SIG-M5 (cell line): ENCODE measurements at places on chromosomes 12 and 14.

DNA sequence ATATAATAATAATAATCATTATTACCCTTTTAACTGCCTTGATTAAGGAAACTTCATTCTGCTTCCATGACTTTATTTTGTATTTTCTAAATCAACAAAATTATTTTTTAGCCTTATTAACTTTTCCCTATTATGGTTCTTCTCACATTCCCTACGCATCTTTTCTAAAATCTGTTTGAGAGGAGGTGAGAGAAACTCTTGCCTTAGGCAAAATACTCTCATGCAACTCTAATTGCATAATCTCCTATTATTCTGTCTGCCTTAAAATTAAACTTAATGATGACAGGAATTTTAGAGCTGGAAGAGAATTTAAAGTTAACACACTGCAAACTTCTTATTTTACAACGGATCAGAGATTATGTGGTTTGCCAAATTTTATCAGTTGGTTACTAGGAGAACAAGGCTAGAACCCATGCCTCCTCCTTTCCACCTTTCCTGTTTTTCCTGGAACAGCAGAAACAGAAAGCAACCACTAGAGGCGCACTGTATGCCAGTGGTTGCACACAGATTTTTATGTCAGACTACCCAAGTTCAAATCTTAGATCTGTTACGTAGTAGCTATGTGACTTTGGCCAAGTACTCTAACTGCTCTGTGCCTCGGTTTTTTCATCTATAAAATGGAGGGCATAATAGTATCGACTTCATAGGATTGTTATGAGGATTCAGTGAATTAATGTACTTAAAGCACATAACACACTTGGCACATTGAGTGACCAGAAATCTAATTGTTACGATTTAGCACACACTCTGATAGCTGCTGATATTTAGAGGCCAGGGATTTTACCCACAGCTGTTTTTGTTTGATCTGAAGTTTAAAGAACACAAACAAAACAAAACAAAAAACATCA lies 4.3 kb upstream of the BRMS1L start:
- DNase-seq, result no peak

DNA sequence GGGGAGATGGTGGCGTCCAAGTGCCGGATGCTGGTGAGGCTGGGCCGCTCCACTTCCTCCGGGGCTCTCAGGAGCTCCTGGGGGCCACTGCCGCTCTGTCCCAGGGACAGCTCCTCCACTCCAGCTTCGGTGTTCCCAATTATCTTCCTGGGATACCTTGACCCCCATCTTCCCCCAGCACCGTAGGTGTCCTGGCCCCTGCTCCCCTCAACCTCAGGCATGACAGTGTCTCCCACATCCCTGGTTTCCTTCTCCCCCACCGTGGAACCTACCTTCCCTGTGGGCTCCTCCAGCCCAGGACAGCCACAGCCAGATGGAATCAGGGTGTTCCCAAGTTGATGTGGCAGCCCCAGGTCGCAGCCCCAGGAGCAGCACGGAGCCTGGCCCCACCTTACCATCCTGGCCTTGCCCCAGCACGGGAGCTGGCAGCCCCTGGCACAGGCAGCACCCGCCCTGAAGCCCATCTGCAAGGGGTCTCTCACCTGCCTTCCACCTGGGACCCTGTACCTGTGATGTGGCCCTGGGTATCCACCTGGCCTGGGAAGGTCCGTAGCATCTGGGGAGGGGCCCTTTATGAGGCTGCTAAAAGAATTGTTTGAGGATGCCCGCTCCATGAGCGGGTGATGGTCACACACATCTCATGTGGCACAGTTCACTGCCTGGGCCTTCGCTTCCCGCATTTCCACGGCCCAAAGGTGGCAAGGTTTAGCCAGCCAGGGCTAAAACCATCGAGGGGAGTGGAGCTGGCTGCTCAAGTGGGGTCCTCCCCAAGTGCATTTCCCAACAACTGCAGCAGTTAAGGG lies 4.1 kb downstream of the TMEM121 start:
- no peak for DNase-seq

DNA sequence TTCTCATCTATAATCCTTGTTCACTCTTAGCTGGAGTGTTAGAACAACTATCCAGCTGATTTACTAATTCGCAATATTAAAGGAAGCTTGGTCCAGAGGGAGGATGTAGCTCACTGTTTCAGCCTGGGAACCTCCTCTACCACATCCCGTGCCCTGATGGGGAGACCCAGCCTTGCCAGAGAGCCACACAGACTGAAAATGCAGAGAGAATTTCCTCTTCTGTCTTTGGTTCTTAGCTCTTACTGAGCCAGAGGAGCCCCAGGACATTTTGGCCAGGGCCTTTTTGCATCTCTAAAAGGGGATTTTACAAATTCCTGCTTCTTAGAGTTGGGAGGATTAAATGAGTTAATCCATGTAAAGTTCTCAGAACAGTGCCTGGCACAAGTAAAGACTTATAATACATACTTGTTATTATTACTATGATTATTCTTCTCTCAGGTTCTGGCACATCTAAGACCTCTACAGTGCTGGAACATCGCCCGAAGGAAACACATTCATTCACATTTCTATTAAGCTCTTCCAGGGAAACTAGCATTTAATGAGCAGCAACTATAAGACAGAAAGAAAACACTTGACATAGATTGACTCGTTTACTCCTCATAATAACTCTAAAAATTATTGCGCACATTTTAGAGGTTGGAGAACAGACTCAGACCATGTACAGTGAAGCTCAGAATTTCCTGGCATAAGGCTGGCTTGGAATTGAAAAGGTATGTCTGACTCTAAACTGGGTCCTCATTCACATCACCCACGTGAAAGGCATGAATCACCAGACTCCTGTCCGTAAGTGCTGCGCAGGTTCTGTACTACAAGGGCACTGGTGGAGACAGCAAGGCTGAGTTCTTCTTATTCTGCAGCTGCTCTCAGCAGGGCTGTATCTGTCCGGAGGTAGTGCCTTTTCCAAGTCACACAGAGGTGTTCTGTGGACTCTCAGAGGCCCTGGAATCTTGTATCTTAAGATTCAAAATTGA lies 27.8 kb upstream of the AEBP2 start:
- DNase-seq, result no peak

GRCh38 chr12:48221645-48222044 lies 18.6 kb upstream of the OR10AD1 start:
- DNase-seq, result no peak

- DNase-seq, result no peak
Measured at GRCh38 chr12:99529966-99530365, 117.6 kb upstream of the GARIN6 start.

- no peak for DNase-seq
Measured at GRCh38 chr12:108317308-108318234, 21.5 kb downstream of the CMKLR1 start.

GRCh38 chr14:92960706-92961566 lies 38.0 kb downstream of the CHGA start:
- no peak for DNase-seq
